ENCODE measurements at places on chromosomes 5 and 9.

- DNase-seq = no peak
Measured at GRCh38 chr9:133528876-133529241, 4.1 kb upstream of the MYMK start.

DNA sequence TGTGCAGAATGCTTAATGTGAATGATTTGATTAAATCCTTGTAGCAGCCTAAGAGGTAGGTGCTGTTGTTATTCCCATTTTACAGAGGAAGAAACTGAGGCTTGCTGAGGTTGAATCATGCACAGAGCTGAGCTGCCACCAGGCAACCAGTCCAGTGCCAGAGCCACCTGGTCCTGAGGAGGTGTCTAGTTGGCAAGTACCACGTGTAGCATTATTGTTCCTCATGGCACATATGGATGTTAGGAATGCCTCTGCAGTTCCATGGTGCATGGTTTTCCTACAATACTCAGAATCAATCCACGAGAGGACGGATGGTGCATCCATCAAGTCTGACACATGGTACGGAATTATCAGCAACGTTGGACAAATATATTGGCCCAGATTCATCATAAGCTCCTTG lies 8.9 kb downstream of the UBE2QL1 start:
- DNase-seq = no peak

DNA sequence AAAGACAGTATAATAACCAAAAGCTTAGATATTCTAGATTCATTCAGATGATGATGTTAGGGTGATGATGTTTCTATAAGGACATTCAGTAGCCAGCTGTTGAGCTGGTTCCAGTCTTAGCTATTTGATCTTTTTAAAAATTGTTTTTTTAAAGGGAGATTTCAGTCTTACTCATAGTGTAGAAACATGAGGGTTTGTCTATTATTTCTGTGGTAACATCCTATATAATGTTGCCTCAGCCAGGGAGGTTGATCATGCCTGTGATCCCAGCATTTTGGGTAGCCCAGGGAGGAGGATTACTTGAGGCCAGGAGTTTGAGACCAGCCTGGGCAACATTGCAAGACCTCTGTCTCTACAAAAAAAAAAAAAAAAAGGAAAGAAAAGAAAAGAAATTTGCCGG lies 167.8 kb downstream of the DOCK2 start:
- peak; percentile 17 for DNase-seq

DNA sequence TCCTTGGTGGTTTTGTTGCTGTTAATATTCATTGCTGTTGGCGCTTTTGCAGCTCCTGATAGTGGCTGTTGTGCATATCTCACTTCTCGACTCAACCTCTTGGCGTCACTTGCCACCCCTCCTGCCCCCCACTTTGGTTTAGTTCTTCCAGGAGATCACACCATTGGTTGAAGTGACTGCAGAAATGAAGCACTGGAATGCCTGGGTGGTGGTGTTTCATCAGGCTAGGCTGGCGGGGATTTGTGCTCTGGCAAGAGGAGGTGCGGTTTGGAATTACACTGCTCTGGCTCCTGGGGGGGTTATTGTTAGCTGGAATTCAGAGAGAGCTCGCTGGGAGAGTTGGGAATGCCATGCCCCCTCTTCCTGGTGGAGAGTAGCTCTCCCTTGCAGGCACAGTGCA lies 11.5 kb downstream of the PRRC2B start:
- no peak for DNase-seq

DNA sequence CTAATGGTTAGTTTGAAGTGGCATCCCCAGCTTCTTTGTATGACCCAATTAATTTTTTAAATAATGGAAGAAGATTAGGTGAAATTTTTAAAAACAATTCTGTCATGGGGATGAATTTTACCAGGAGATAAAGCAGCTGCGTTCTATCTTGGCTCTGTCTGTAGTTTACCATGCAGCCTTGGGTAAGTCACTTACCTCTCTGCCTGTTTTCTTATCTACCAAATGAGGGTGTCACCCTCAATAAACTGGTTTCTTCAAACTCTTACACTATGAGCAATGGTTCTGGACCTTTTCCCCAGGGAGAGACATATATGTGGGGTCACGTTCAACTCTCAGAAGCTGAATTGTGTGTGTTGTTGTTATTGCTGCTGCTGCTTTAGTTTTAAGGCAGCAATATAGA lies 71.7 kb downstream of the TEX10 start:
- DNase-seq = no peak

GRCh38 chr9:129894120-129894823 lies 59.0 kb downstream of the USP20 start:
- DNase-seq = peak; percentile 31

GRCh38 chr5:148746826-148747535 lies 79.4 kb upstream of the ADRB2 start:
- no peak for DNase-seq

Data from activated CD4-positive, alpha-beta T cell treated with anti-CD3 and anti-CD28 coated beads, Interleukin-2, Interleukin-4, amounts not matched to agents 100 ng/mL and 50 ng/mL, durations not matched to agents 16 hours and 8 hours (primary cell).